ENCODE measurements at places on chromosomes 16 and 17.
A peak's percentile ranks its signal among the peaks of the same experiment; 100 is the strongest.

GRCh38 chr17:55436224-55437158, 14.9 kb upstream of the MMD start:
- DNase-seq = no peak

GRCh38 chr17:63701868-63702720, 2.2 kb upstream of the LIMD2 start:
- DNase-seq = peak; percentile 81

- DNase-seq = no peak
Observed at GRCh38 chr16:86371083-86371803, 139.1 kb upstream of the FOXF1 start.

DNA sequence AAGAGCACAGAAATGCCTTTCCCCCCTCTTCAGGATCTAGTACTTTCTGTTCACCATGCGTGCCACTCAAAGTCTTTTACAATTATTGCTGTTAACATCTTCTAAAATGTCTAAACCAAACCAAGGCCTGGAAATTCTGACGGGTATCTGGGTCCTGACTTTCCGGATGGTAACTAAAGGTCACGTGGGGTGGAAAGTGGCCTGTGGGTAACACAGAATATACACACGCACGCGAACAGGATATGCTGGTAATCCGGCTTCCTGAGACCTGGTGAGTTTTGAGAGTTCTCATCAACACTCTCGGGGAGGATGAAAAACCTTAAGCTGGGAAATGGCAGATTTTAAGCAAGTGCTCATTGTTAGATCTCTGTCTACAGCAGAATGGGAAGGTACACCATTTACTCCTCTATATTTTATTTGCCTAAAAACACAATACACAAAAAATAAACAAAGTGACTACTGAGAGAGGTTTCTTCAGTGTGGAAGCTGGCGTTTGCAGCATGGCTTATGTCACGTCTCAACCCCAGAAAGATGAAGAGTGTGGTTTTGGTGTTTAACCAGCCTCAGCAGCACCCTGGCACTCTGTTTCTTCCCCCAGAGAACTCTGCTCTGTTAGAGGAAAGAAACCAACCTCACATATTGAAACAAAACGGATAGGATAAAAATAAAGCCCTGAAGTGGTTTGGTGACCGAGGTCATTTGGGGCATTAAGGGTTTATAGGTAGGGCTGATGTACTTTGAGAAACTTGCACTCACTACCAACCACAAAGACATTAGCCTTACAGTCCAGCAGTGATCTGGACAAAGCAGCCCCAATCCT, 37.3 kb downstream of the SMG6 start:
- DNase-seq = peak; percentile 89

- DNase-seq = no peak
Observed at GRCh38 chr16:22727285-22728166, 86.4 kb upstream of the HS3ST2 start.

DNA sequence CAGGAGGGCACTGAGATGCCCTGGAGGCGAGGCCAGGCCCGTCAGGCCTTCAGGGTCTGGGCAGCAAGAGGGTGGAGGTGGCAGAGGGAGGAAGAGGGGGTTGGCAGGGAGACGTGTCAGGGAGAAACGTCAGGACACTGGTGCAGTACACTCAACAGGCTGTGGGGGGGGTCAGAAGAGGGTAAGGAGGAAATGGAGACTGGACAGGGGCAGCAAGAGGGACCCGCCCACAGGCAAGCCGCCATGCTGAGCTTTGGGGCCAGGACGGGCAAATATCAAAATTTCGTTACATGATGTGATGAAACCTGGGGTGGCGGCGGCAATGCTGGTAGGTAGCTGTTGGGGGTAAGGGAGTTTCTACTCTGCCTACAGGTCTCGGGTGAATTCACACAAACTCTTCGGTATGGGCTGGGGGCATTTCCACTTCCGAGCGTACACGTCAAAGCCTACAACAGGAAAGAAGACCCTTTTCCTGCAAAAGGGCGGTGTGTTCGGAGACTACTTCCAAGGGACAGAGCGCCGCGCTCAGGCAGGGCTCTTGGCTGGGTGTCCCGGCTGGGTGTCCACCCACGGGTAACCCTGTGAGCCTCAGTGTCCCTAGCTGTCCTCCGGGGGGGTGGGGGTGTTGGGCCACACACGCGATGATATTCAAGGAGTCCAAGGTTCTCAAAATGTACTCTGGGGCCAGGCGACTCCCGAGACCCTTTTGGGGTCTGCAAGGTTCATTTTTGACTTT, 43.3 kb upstream of the ATP2A3 start:
- DNase-seq = peak; percentile 39

- DNase-seq = no peak
Observed at GRCh38 chr16:24571096-24571495, 31.7 kb downstream of the RBBP6 start.

- no peak for DNase-seq
Observed at GRCh38 chr16:71923941-71924690, 28.8 kb downstream of the IST1 start.

GRCh38 chr16:78704416-78704815, 605.0 kb downstream of the WWOX start:
- no peak for DNase-seq

- DNase-seq = no peak
Observed at GRCh38 chr17:79850571-79851460, 11.6 kb upstream of the CBX4 start.

DNA sequence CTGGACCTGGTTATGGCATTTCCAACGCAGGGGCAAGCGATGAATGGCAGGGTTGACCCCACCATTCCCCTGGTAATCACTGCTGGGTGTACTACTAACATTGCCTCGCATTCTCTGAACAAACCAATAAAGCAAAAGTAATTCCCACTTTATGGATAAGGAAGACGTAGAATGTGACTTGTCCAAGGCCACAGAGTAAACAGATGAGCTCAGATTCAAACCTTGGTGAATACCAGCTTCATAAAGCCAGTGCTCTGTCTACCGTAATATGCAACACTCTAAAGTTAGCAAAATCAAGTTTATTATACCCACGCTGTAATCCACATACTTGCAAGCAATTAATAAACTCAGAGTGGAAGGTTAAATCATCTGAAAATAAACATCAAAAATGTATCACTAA, 59.6 kb downstream of the ANKFY1 start:
- DNase-seq = no peak

GRCh38 chr17:13104576-13104975, 86.7 kb upstream of the ELAC2 start:
- no peak for DNase-seq

DNA sequence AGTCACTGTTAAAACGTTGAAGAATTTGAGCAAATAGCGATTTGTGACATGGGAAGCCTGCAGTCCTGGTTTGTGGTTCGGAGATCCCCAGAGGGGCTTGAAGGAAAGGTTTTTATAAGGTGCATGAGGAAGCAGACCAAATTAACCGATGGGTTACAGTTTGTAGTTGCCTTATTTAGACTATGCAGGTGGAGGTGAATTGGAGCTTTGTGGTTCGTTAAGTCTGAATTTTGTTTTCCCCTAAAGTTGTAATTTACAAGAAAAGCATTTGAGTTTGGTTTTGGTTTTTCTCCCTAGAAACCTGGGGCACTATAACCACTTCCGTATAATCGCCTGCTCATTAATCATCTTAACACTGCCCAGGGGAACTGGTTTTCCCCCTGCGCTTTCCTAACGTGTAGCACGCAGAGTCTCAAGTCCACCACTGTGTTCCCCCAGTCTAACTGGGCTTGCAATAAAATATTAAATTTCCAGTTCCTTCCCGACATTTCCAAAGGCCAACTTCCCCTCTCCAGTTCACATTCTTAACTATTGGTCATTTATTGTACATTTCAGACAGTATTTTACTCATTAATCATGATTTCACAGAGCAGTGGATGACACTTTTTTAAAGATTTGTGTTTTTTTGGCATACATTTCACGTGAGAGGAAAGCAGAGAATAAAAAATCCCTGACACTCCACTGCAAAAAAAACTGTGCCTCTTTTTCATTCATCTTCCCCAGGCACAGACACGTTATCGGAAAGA, 932 bp downstream of the ZNF267 start:
- peak; percentile 46 for DNase-seq

GRCh38 chr17:45573924-45574770, 83.6 kb upstream of the PLEKHM1 start:
- no peak for DNase-seq

GRCh38 chr16:28324235-28324886, 32.0 kb downstream of the SBK1 start:
- no peak for DNase-seq

DNA sequence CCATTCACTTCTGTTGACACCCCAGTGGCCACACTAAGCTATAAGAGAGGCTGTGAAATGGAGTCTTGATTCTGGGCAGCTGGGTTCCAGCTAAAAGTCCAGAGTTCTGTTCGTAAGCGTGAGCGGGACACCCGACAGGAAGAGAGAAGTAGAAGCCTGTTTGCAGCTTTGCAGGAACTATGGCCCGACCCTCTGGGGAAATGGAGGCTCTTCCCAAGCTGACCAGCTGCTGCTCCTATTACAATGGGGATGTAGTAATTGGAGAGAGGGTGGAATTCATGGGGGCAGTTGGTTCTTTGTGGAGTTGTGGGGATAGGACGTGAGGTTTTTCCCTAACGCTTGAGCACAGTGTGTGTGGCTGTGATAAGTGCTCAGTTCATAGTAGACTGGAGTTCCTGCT, 28.4 kb downstream of the UBALD1 start:
- DNase-seq = no peak

DNA sequence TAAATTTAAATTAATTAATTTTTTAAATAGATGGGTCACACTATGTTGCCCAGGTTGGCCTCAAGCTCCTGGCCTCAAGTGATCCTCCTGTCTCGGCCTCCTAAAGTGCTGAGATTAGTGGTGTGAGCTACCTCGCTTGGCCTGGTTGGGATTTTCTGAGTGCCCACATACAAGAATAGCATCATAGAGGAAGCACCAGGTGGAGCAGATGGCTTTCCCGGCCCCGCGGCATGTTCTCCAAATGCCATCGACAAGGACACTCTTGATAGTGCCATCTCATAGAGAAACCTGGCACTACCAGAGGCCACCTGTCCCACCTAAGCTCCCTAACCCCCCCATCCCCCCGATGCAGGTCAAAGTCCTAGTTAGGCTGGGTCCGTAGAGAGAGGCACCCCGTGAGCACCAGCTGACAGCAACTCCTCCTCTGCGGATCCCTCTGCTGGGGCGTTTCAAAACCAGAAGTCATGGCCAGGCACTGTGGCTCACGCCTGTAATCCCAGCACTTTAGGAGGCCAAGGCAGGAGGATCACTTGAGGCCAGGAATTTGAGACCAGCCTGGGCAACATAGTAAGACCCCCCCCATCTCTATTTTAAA, 65.9 kb downstream of the DNAH3 start:
- no peak for DNase-seq

DNA sequence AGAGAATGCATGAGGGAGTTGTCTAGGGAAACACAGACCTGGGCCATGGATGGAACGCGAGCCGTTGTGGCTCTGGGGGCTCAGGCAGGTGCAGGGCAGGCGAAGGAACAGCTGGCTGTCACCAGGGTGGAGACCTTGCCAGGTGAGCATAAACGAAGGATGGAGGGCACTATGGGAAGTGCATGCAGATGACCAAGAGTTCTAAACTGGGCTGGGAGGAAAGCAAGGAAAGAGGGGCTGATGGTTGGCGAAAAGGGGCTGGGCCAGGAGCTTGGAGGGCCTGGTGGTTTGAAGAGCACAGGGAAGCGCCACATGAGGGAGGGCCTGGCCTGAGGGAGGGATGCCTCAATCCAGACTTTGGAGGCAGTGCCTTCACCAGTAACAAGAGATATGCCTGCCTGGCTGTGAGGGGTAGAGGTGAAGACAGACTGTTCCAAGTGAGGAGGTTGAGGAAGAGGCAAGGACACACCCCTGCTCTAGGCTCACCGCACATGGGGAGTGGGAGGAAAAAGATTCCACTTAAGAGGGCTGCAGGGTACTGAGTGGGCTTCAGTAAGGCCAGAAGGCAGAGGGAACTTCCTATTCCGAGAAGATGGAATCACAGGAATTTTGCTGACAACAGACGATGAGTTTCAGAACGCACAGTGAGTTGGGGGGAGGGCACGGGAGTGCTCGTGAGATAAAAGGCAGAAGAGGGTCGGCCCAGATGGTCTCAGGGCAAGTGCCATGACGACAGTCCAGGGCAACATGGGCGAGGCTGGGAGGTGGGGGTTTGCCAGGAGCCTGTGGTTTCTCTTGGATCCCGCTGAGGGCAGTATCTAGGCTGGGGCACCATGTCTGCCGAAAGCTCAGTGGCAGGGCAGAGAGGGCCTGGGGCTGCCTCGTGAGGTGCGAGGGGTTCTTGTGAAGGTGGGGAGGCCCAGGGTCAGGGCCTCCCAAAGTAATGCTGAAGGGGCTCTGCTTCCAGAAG, 20.6 kb downstream of the B9D1 start:
- DNase-seq = no peak

GRCh38 chr17:41340494-41340893, 10.1 kb downstream of the KRT33A start:
- DNase-seq = no peak

DNA sequence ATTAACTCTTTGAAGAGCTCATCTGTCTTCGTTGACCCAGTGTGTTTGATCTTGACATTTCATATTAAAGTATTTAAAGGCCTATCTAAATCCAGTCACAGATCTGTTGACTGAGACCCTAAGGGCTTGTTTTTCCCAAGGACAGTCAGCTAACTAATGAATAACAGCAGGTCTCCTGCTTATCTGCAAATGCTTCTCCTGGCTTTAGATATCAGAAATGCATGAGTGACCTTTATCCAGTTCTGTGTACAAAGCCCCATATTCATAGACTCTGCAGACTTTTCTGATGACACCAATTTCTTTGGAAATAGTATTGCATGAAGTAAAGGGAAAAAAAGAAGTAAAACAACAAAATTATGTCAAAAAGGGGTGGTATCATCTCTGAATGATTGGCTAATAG, 70.3 kb downstream of the YPEL2 start:
- DNase-seq = no peak

GRCh38 chr17:80795090-80795580, 196.5 kb upstream of the CHMP6 start:
- no peak for DNase-seq

GRCh38 chr16:66751303-66751991, at the start of gene DYNC1LI2:
DYNC1LI2 (minus strand) TSS chr16:66751609; CDS start chr16:66751591, 18 bp downstream.
- DNase-seq = peak; percentile 87

GRCh38 chr16:87563714-87564523, 38.4 kb upstream of the JPH3 start:
- DNase-seq = no peak

- peak; percentile 68 for DNase-seq
Observed at GRCh38 chr17:29572691-29573557, 4.4 kb downstream of the TP53I13 start.

All from activated naive CD4-positive, alpha-beta T cell treated with anti-CD3 and anti-CD28 coated beads, Interleukin-2, amount 50 U/mL, for 72 hours (primary cell).